ENCODE measurements at places on chromosomes 13 and 19. TPM values are rescaled to one million over a fixed set of nuclear protein-coding genes. Genes with fewer than 3 reads are reported as not detected.

GRCh38 chr13:84659359-84659661, 777.0 kb upstream of the SLITRK1 start:
- no peak for DNase-seq

Gene C19orf53
- total RNA-seq: 88.1 TPM

DNA sequence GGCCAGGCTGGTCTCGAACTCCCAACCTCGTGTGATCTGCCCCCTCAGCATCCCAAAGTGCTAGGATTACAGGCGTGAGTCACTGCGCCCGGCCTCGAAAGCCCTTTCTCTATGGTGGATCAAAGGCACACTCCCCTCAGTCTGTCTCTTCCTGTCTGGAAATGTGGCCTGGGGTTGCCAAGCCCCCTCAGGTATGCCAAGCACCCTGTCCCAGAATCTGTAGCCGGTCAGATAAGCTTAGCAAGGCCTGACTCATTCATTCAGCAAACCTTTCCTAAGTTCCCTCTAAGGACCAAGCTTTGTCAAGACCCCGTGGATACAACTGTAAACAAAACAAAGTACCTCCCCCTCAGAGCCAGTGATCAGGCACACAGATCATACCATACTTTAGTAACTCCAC, 14.1 kb downstream of the NUCB1 start:
- no peak for DNase-seq

Gene EPS8L1
- total RNA-seq: 5.3 TPM

- no peak for DNase-seq
Measured at GRCh38 chr19:4518345-4519171, at the start of gene PLIN4. TSS of gene PLIN4 (minus strand) at chr19:4518486. CDS start at chr19:4518272, 214 bp downstream.

Gene SIGLEC14
- not detected for total RNA-seq

Gene TSSK6
- total RNA-seq: 5.0 TPM

- DNase-seq: no peak
Measured at GRCh38 chr19:23101241-23101640, 15.6 kb upstream of the ZNF730 start.

GRCh38 chr13:67440236-67440975, 210.3 kb upstream of the PCDH9 start:
- no peak for DNase-seq

Gene APOE
- total RNA-seq: 2.1 TPM
